Cortex of kidney (tissue), 1 donor: ENCODE measurements at places on chromosomes 7 and 10.

DNA sequence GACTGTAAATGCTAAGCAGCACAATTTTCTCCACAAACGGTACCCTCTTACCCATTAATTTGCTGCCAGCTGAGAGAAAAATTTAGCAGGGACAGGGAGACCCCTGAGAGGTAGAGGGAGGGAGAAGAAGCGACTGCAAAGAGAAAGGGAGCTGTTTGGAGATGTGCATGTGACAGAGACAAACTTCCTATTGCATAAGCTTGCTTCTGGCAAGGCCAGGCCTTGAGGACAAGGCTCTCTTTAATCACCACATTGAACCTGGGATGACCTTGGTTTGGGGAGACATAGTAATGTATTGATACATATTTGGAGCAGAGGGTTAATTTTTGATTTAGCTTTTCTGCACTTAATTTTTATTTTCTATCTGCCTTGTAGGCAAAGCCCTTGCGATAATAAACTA is 31.1 kb upstream of the HIBADH start:
- DNase-seq = no peak

DNA sequence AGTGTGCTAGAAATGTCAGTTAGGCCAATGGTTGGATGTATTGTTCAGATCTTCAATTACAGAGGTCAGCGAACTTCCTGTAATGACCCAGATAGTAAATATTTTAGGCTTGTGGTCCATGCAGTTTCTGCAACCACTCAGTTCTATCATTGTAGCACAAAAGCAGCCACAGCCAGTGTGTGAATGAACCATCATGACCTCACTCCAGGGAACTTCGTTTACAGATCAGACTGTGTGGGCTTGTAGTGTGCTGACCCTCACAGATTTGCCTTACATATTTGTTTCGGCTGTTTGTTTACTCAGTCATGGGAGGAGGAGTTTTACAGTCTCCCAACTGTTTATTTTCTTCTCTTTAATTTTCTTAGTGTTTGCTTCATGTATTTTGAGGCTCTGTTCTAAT is 55.4 kb downstream of the LANCL2 start:
- no peak for DNase-seq

DNA sequence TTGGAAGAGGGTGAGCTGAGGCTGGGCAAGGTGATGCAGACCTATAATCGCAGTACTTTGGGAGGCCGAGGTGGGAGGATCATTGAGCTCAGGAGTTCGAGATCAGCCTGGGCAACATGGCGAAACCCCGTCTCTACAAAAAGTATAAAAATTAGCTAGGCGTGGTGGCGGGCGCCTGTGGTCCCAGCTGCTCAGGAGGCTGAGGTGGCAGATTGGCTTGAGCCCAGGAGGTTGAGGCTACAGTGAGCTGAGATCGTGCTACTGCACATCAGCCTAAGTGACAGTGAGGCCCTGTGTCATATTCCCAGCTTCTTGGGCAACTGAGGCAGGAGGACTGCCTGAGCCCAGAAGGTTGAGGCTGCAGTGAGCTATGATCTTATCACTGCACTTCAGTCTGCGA is 13.6 kb downstream of the BMPR1A start:
- no peak for DNase-seq

DNA sequence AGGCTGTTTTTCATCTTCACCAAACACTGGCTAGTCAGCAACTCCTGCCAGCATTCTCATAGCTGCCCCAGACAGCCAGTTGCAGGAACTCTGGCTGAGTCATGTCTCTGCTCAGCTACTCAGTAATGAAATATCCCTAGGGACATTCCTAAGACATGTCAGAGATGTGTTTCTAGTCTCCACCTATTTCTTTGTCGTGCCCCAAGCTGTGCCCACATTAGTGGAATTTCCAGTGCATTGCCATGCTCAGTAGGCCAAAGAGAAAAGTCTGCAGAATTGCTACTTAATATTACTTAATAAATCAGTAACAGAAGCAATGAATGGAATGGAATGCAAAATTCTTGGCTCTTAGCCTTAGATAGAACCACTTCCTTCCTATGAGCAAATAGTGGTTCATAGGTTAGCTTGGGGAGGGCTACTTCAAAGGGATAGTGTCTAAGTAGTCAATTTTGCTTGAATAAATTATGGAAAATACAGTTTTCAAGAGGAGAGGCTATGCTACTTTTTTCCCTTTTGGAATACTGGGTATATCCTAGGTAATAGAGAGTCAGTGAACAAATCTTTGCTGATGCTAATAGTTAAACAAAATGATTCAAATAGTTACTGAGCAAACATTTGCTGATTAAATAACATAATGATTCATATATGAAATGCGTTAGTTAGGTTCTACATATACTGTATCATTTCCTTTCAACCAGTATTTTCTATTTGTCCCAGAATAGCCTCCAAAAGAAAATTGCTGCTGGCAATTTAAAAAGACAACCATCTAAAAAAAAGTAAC is 23.6 kb upstream of the SEMA3C start:
- DNase-seq = no peak

GRCh38 chr7:107980671-107981190 is 22.2 kb downstream of the LAMB1 start:
- no peak for DNase-seq

- DNase-seq = no peak
These were observed 11.8 kb upstream of the ACSL5 start for GRCh38 chr10:112361951-112362751.

- DNase-seq = no peak
These were observed 348.6 kb downstream of the ADRA2A start for GRCh38 chr10:111425459-111425858.

DNA sequence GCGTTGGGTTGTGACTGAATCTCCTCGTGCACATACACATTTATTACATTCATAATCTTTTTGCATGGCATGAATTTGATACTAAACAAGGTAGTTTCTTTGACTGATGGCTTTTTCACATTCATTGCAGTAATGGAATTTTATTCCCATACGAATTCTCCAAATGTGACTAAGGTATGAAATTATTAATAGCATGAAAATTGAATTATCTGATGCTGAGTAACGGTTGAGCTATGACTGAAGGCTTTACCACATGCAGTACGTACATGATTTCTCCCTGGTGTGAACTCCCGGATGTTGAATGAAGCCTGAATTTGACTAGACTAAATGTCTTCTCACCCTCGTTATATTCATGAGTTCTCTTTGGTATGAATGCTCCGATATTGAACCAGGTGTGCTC is 104.4 kb upstream of the C1GALT1 start:
- DNase-seq = no peak

- DNase-seq = no peak
These were observed 479.3 kb upstream of the CELF2 start for GRCh38 chr10:10538326-10538725.

GRCh38 chr10:75600833-75601232 is 169.4 kb downstream of the LRMDA start:
- DNase-seq = no peak

GRCh38 chr7:41312235-41312634 is 390.7 kb downstream of the INHBA start:
- no peak for DNase-seq

- no peak for DNase-seq
These were observed 179.5 kb downstream of the JCAD start for GRCh38 chr10:29879862-29880261.

- DNase-seq = no peak
These were observed 28.0 kb downstream of the NIPSNAP2 start for GRCh38 chr7:55992346-55992745.

- no peak for DNase-seq
These were observed 5.8 kb upstream of the AMZ1 start for GRCh38 chr7:2681929-2682799.

GRCh38 chr10:21336476-21337170 is 188.9 kb downstream of the SKIDA1 start:
- no peak for DNase-seq

DNA sequence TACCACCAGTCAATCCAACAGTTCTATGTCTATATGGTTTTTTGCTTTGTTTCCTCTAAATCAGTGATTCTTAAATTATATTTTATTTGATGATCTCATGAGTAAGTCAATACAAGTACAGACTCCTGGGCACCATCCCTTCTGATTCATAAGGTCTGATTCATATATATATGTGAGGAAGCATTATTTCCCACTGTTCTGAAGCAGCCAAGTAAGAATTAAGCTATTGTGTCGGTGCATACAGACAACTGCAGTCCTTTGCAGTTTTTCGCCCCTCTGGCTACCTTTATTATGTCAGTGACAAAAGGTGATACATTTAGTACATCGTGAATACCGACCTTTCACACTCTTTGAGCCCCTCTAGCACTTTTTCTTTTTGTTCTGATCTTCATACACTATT is 1079.6 kb upstream of the C7orf33 start:
- no peak for DNase-seq

GRCh38 chr10:60107308-60107976 is 201.1 kb upstream of the CCDC6 start:
- no peak for DNase-seq

DNA sequence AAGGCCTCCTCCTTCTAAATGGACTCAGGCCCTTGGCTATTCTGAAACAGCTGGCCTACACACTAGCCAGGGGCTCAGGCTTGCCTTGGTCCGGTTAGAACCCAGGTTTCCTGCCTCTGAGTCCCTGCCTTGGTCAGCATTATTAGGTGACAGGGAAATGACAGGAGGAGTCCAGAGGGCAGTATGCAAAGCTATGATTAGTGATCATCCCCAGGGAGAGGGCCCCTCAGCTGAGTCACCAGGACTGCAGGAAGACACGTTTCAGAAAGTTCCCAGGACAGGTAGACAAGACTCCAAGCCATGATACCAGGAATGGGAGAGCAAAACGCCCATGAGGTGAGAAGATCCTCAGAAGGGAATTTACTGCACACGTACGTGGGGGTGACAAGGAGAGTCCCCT is 301.1 kb upstream of the COBL start:
- DNase-seq = no peak

DNA sequence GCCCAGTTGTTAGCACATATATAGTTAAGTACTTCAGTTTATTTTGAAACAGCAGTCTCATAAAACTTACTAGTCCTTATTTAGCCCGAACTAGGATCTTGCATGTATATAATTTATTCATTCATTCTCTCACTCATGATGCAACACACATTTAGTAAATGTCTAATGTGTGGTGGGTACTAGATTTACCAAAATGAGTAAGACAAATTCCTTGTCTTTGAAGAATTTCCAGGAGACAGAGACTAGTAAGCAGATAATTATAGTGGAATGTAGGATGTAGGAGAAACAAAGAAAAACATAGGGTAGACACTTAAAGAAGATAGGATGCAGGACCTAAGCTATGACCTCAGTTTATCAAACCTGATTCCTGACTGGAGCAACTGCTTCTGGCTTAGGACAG is 120.2 kb upstream of the AMPH start:
- no peak for DNase-seq

GRCh38 chr10:129962872-129963640 is 1.0 kb downstream of the EBF3 start:
- DNase-seq = no peak

- DNase-seq = no peak
These were observed 106.1 kb downstream of the CRPPA start for GRCh38 chr7:16315280-16315679.

GRCh38 chr7:99112097-99112496 is 31.8 kb downstream of the SMURF1 start:
- no peak for DNase-seq

DNA sequence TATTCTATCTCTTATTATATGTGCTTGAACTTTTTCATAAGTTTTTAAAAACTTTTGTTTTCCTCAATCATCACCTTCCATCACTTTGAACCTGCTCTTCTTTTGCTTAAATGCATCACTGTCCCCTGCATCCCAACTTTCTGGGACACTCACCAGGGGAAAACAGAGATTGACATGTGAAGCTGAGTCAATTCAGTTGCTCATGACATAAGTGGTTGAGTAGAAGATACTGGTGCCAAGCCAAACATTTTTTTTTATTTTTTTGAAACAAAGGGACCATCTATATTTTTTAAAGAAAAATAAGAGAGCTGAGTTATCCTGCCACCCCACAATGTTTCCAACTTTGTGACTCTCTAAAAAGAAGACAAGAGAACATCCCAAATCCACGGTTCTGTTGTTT is 61.8 kb upstream of the AHR start:
- no peak for DNase-seq

DNA sequence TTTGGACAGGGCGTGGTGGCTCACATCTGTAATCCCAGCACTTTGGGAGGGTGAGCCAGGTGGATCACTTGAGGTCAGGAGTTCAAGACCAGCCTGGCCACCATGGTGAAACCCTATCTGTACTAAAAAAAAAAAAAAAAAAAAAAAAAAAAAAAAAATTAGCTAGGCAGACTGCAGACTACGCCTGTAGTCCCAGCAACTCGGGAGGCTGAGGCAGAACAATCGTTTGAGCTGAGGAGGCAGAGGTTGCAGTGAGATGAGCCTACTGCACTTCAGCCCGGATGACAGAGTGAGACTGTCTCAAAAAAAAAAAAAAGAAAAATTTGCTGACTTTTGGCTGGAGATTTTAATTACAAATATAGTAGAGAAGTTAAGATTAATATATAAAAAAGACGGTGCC is 104.0 kb downstream of the HIPK2 start:
- no peak for DNase-seq

DNA sequence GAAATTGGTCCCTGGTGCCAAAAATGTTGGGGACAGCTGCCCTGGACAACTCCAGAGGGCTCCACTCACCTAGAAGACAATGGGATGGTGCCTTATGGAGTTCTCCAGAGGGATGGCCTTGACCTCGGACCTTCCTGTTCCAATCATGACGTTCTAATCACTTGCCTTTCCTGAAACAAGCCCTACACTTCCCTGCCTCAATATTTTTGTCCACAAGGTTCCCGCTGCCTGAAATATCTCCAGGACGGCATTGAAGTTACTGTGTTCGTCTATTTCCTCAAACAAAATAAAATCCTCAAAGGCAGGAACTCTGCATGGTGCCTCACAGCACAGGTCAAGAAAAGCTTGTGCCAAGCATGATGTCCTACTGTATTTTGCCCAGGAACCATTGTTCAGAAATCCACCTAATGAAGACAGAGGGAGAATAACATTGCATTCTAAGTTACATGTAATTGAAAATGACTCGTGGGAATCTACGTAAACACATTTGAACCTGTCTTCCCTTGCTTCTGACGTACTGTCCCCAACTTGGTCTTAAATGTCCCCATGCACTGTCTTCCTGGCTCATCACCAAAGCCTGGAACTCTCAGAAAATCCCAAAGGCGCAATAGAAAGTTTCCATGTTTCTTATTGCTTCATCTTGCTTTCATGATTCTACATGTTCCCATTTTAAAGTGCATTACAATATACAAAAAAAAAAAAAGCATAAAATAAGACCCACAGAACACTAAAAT is 342.3 kb upstream of the NRP1 start:
- no peak for DNase-seq

DNA sequence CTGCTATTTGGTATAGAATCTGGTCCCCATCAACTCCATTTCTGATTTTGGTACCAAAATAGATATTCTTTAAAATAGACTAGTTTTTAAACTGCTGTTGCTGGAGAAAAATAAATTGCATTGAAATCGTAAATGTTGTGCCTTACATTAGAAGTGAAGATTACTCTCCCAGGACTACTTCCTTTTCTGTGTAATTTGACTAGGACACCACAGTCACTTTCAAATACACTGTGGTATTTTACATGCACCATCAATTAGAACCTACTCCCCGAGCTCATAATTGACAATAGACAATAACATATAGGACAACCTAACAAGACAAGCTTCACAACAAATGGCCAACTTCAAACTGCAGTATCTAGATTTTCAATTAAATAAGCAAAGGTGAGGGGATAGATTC is 211.5 kb downstream of the DGKB start:
- DNase-seq = no peak

GRCh38 chr7:24346716-24347115 is 62.7 kb downstream of the NPY start:
- no peak for DNase-seq

GRCh38 chr7:29946428-29947186 is 43.0 kb downstream of the SCRN1 start:
- DNase-seq = no peak
